ENCODE measurements at places on chromosomes 3 and 15.

DNA sequence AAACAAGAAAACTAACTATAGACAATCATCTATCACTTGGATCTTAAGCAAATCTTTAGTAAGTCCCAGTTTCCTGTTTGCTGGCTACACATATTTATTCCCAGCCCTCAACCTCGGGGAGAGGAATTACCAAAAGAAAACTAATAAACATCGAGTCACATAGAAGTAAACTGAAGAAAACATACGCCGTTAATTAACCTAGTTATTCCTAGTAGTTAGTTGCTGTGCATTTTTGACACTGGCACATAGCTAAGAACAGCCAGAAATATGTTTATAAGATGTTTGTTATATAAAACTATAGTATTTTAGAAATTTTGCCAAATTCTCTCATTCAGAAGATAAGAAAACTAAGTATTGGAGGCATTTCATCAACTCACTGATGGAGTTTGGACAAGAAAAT lies 407.2 kb upstream of the ARHGEF26 start:
- no peak for DNase-seq

DNA sequence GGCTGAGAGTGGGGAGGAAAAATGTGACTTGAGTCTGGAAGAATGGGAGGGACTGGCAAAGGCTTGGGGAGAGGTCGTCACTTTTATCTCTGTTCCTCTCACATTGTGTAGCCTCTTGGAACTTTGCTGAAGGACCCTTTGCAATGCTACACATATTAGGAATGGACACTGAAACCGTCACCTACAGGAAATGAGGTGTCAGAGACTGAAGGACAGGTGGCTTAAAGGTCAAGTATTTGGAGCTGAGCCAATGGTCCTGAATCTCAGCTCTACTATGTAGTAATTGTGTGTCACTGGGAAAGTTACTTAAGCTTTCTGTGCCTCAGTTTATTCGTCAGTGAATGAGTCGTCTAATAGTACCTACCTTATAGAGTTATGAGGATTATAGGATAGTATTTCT lies 14.7 kb downstream of the MCTP2 start:
- no peak for DNase-seq

DNA sequence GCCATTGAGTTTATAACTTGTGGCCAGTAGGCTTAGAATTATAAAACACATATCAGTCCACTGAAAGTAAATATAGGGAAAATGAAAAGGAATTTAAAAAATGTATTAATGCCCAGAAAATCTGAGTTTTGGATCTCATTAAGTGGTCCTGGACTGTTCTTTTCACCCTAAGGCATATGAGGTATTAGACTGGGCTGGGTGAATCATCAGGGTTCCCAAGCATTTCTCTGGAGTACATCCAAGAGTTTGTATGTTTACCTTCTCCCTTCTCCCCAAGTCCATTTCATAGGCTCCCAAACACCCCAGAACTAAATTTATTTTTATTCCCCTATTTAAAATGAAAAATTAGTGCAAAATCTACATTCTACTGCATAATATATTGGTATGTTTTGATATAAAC lies 31.9 kb upstream of the SPTSSB start:
- no peak for DNase-seq

DNA sequence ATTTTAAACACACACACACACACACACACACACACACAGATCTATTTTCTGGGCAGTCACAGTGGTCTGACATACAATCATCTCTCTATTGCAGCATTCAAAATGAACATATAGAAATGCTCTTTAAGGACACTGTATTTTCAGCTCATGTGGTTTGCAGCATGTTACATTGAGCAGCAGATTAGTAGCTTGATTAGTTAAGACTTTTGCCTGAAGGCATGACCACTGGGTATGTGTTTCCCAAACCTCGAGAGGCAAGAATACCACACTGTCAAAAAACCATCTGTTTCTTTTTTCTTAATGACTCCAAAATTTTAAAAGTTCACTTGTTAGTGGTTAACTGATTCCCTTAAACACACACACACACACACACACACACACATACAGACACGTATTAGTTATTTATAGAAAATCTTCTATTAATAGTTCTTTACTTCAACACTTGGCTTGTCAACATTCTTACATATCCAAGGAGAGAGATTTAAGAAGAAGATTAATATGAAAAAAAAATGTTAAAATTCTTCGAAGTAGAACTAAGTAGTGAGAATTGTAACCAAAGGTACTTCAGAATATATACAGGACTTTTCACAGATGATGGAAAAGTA lies 518.2 kb downstream of the CADM2 start:
- no peak for DNase-seq

- no peak for DNase-seq
Observed at GRCh38 chr15:60095711-60096110, 91.6 kb downstream of the FOXB1 start.

DNA sequence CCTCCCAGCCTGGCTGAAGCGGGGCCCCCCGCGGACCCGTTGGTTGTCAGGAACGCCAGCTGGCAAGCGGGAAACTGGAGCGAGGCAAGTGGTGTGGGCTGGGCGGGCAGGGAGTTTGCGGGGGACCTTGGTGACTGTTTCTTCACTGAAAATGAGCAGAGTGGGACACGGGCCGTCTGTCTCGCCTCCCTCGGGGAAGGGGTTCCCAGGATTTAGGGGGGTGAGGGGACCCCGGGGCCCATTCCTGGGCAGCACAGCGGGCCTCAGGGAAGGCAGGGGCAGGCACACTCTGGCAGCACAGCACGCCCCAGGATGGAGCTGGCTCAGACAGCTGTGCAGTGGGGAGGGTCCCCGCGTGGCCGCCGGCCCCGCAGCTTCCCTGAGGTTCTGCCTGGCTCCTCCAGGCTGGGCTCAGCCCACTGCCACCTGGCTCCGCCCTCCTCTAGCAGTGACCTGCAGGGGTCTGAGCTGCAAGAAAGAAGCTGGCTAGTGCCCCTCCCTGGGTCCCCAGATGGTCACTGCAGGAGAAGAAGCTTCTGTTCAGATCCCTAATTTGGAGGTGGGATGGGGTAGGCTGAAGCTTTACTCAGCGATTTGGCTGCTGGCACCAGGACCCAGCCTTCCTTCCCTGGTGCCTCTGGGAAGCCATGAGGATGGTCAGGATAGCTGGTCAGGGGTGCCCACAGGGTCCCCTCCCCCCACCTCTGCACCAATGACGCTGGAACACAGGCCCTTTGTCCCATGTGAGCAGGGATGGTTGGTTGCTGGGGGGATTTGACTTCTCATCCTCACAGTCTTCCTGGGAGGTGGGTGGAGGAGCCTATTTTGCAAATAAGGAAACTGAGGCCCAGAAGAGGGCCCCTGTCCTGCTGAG lies 90.4 kb downstream of the TBC1D2B start:
- peak; percentile 82 for DNase-seq

GRCh38 chr15:82771789-82772607 lies 33.9 kb downstream of the FSD2 start:
- no peak for DNase-seq

DNA sequence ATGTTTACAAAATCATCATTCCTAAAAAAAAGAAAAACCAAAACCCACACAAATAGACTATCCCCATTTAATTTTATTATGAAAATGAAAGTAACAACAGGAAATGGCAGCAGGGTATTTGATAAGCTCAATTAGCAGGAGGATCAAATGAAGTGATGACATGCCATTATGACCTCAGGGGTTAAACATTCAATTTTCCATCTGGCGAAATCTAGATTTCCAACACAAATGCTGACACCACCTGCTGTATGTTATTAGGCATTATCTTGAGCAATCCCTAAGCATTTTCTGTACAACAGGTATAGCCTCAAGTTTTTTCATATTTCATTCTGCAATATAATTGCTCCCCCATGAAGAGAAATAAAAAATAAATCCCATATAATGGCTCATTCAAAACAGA lies 57.1 kb downstream of the SHQ1 start:
- DNase-seq, result no peak

DNA sequence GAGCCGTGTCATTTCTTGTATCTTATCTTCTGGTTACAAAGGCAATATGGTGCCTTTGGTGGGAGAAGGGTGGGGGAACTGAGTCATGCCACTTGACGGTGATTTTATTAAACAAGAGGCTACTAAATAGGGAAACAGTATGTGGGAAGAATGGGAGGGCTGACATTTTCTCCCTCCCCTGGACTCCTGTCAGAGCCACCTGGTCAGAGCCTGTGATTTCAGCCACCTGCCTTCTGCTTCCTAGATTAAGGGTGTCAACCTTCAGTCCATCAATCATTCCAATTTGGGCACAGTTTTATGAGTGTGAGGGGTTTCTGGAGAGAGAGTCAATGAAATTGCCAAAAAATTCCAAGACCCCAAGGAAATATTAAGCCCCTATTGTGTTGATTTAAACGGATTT lies 87.4 kb downstream of the CHDH start:
- no peak for DNase-seq

GRCh38 chr15:40493089-40493840 lies 22.5 kb downstream of the CHST14 start:
- no peak for DNase-seq

GRCh38 chr3:30098243-30098642 lies 508.2 kb upstream of the TGFBR2 start:
- no peak for DNase-seq

GRCh38 chr3:197749315-197749600 lies 425 bp upstream of the FYTTD1 start:
- DNase-seq, result no peak

DNA sequence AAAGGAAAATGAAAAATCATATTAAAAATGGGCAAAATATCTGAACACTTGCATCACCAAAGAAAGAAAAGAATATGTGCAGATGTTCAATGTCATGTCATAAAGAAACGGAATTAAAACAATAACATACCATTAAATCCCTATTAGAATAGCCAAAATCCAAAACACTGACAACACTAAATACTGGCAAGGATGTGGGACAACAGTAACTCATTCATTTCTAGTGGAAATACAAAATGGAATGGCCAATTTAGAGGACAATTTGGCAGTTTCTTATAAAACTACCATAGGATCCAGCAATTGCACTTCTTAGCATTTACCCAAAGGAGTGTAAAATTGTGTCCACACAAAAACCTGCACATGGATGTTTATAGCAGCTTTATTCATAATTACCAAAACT lies 542.5 kb upstream of the UBE2E2 start:
- DNase-seq, result no peak

DNA sequence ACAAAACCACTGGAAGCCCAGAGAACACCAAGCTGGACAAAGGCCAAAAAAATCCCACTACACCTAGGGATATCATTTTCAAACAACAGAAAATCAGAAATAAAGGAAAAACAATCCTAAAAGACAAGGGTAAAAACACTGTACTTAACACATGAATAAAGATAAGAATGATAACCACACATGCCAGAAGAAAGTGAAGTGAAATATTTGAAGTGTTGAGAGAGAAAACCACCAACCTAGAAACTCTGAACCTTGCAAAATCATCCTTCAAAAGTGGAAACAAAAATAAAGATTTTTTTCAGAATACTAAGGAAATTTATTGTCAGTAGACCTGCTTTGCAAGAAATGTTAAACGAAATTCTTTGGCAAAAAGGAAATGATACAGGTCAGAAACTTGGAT lies 45.1 kb downstream of the KPNA1 start:
- no peak for DNase-seq

GRCh38 chr3:128784232-128784631 lies 58.2 kb downstream of the RAB7A start:
- DNase-seq, result peak; percentile 93

GRCh38 chr3:165903885-165904630 lies 66.8 kb upstream of the BCHE start:
- DNase-seq, result no peak

DNA sequence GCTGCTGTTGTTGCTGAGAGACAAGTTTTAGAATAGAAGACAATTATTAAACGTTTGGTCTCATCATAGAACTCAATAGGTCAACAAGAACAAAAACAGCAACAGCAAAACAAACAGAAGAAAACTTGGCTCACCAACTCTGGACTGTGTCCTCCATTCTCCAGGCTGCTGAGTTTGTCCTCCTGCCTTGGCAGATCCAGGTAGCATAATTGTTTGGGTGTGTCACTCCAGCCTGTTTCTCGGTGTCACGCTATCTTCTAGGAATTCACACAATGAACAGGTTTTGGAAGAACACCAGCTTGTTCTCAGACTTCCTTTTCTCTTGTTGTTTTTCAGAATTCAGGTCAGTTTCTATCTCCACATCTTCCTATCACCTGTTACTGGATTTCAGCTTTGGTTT lies 34.7 kb downstream of the ARRDC4 start:
- DNase-seq, result no peak

DNA sequence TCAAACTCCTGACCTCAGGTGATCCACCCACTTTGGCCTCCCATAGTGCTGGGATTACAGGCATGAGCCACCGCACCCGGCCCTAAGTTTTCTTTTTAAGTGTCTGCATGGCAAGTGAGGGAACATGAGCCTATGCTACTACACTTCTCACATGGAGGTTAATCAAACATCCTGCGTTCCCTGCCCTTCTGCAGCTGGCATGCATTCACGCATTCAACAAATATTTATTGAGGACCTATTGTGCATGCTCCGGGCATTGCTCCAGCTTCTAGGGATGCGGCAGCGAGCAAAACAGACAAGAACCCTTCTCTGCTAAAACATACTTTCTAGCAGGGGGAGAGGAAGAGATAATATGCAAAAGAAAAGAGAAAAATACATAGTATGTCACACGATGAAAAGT lies 42.6 kb upstream of the ACKR4 start:
- no peak for DNase-seq

- no peak for DNase-seq
Observed at GRCh38 chr3:65808824-65809223, 229.9 kb downstream of the MAGI1 start.

DNA sequence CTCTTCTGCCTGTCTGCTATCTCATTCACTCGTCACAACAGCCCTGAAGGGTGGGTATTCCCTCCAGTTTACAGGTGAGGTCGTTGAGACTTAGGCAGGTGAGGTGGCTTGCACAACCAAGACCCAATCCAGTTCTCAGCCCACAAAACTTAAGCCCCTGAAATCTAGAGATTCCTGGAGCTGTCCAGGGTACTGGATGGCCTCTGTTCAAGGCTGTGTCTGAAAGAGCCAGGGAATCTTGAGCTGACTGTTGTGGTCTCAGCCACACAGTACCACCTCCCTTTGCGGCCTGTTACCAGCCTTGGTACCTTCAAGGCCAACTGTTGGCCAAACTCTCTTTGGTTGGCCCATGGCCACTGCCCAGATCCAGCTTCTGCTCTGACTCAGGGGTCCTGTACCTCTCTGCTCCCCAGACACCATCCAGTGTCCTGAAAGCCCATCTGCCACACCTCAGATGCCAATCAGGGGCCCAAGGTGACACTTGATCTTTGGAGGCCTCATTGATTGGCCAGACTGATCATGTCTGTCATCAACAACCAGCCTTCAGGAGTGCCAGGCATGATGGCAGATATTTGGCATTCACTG lies 10.9 kb upstream of the FAM107A start:
- DNase-seq, result peak; percentile 92

DNA sequence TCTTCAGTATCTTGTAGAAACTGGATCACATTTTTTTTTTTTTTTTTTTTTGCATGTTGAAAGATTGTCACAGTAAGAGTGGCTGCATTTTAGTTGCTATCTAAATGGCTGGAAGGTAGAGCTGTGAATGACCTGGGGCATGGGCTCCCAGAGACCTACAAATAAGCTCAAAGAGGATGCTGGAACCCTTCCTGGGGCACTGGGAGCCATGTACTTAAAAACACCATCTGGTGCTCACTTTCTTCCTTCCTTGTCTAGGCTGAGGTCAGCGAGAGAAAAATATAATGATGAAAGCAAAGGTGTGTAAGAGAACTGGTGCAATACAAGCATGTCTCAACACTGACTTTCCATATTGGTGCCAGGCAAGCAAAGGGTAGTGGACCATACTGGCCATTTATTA lies 323.9 kb downstream of the SV2B start:
- DNase-seq, result no peak
